CD4-positive, alpha-beta T cell treated with Interferon alpha-2 for 1 hour (primary cell): ENCODE measurements at places on chromosomes 12 and 14.

- no peak for DNase-seq
Measured at GRCh38 chr12:71046215-71046614, 111.6 kb downstream of the TSPAN8 start.

- no peak for DNase-seq
Measured at GRCh38 chr14:23348297-23348655, 4.4 kb downstream of the SLC22A17 start.

GRCh38 chr12:89993632-89994031, 285.0 kb upstream of the ATP2B1 start:
- DNase-seq: no peak

- peak; percentile 20 for DNase-seq
Measured at GRCh38 chr14:72291908-72292688, 359.9 kb downstream of the RGS6 start.
